Endothelial cell of umbilical vein (primary cell): ENCODE measurements at places on chromosomes 5 and 9. TPM values are rescaled to one million over a fixed set of nuclear protein-coding genes. Genes with fewer than 3 reads are reported as not detected.

DNA sequence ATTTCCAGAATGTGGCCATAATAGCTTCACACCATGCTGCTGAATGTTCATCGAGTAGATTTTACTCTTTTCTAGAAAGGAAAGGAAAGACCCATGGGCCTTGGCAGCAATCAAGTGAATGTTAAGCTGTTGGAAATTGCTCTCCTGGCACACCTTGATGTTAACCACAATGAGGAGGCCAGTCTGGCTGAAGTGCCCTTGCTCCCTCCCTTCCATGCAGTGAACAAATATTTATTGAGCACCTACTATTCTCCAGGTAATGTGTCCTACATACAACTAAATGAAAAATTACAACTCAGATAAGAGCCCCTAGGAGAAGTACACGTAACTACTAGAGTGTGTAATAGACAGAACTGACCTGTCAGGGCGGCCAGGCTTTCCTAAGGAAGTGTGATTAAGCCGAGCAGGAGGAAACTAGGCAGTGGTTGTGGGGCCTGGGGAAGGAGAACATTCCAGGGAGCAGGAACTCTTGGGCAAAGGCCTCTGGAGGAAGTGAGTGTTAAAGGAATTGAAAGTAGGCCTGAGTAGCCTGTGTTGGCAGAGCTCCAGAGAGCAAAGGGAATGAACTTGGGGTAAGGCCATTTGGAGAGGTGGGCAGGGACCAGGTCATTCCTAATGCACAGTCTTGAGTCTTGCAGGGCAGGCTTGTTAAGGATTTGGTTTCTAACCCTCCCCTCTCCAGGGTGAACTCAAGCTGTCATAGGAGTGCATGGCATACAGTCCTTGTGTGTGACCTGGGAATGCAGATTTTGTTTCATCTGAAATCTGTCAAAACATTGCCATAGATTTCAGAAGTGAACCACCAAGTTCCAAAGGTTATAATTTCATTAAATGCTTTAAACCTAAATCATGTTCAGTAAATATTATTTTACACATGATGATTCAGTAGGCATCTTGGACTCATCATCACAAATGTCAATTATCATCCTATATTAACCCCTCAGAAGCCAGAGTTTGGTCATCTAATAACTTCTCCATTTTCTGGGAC, 9.0 kb upstream of the ZSWIM6 start:
- no peaks in the 10 kb centered on the region for H3K36me3 ChIP-seq
- peaks cover 58% of the 10 kb centered on the region for H3K4me1 ChIP-seq
- H3K4me3 ChIP-seq = no peak overlapping the region
- H3K27me3 ChIP-seq = no peaks in the 10 kb centered on the region

MCC gene
- total RNA-seq = 23.0 and 27.5 TPM in 2 replicates

PCDHGB1 gene
- 0.58 and 0.62 TPM in 2 replicates for total RNA-seq

DNA sequence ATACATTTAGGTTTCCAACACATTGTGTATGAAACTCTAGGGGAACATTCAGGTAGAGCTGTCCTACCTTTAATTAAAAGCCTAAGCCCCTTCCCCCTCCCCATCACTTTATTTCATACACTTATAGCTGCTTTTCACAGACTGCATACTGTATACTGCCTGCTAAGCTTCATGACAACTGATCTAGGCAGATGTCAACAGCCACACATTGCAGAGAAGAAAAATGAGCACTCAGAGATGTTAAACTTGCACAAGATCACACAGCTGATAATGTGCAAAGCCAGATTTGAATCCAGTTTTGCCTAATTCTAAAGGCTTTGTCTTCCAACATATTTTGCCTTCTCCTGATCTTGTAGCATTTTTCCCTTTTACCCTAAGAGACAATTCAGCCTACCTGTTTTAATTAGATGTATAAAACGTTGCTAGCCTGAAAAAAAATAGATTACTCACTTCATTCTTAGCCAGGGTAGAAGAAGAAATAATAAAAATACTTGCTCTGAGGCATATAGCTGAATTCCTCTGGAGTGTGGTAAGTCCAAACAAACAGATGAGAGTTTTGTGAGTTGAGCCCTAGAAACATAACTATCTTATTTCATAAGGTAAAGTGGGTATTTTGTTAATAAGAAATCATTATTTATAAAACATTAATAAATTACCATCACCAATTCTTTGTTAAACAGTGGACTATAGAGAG, 56.9 kb upstream of the CAST start:
- no peaks in the 10 kb centered on the region for H3K27me3 ChIP-seq
- no peak overlapping the region for H3K27ac ChIP-seq
- H3K4me1 ChIP-seq = peaks cover 23% of the 10 kb centered on the region
- H3K36me3 ChIP-seq = peaks cover 8% of the 10 kb centered on the region
- no peak overlapping the region for H3K4me3 ChIP-seq
- DNase-seq = no peak

SLC34A3 gene
- not detected in 2 replicates for total RNA-seq

GRCh38 chr9:20930836-20931235, 100.6 kb downstream of the HACD4 start:
- no peaks in the 10 kb centered on the region for H3K36me3 ChIP-seq
- no peak overlapping the region for H3K27ac ChIP-seq
- H3K4me1 ChIP-seq = no peaks in the 10 kb centered on the region
- no peak for DNase-seq
- H3K4me3 ChIP-seq = no peak overlapping the region

ADCY2 gene
- total RNA-seq = not detected in 2 replicates

GZMA gene
- total RNA-seq = not detected in 2 replicates

- peaks cover 73% of the 10 kb centered on the region for H3K27me3 ChIP-seq
- no peak overlapping the region for H3K4me3 ChIP-seq
- no peak for DNase-seq
- H3K4me1 ChIP-seq = no peaks in the 10 kb centered on the region
Measured at GRCh38 chr5:135534609-135535419, 950 bp downstream of the NEUROG1 start.

CTSL gene
- 105 and 107 TPM in 2 replicates for total RNA-seq

TLX3 gene
- not detected in 2 replicates for total RNA-seq
